ENCODE measurements at places on chromosomes 2 and 18.
A peak's percentile ranks its signal among the peaks of the same experiment; 100 is the strongest.

- DNase-seq, result no peak
Measured at GRCh38 chr18:49619801-49620200, 57.9 kb downstream of the LIPG start.

GRCh38 chr2:1546023-1546591 is 132.8 kb downstream of the TPO start:
- DNase-seq, result peak; percentile 77

DNA sequence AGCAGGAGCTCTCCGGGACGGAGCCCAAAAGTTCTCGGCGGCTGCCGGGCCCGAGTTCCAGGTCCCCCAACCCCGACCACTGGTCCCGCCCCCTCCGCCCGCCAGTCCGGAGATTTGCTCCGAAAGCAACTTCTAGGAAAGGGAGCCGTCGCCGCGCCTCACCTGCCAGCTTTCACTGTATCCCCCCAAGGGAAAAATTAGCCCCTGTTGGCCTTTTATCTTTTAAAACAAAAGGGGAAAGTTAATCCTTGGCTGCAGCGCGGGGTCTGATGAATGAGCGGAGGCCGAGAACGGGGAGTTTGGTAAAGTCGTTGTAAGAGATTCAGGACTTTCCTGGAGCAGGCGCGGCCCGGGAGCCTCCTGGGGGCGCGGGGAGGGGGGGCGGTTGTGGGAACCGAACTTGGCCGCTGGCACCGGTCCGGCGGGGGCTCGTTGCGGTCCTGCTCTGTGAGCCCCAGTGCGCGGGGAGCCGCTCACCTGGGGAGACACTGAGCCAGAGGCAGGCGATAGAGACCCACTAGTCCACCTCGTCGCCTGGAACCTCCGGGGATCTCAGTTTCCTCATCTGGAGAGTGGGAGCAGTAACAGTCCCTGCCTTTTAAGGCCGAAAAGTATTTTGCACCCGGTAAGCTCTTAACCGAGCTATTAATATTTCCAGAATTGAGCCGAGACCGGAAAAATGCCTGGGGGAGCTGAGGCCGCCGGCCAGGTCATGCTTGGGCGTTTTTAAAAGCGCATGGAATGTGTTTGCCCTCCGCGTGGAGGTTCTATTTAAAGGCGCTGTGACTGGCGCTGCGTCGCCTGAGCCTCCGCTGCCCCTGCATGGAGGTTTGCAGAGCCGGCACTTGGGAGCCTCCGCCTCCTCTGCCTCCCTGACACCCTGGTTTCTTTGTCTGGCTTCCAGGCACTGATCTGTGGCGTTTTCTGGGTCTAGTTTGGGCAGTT is 1.1 kb downstream of the EFHD1 start:
- DNase-seq, result peak; percentile 12

GRCh38 chr2:198143156-198143555 is 338.8 kb downstream of the PLCL1 start:
- DNase-seq, result no peak

- DNase-seq, result no peak
Measured at GRCh38 chr18:48719974-48720654, 181.3 kb downstream of the CTIF start.

DNA sequence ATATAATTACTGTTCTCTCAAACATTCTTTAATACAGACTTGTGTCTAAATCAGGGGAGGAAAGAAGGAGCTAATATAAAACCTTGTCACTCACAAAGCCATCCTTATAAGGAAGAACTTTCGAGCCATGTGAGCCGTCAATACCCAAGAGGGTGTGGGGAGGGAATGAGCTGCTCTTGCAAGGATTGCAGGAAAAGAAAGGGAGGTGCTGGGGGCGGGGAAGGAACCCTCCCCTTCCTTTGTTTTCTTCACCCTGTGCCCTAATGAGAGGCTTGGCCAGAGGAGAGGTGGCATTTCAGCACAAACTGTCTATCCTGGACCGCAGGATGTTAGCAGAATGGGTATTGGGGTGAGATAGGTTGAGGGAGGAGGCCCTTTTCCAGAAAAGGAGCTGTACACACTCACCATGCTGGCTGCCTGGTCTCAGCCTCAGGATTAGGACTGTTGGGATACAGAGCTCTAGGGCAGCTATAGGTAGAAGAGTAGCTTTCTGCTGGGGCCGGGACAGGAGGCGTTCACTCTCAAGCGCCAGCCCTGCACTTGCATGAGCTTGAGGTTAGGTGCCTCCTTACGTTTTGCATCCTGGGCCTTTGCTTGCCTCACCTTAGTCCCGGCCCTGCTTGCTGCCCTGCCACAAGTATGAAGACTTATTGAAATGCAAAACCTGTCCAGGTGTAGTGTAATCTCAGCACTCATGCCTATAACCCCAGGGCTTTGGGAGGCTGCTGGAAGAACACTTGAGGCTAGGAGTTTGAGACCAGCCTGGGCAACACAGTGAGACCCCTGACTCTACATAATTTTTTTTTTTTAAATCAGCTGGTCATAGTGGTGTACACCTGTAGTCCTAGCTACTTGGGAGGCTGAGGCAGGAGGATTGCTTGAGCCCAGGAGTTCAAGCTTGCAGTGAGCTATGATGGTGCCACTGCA is 190.5 kb downstream of the LOXHD1 start:
- DNase-seq, result no peak
